Tibial artery (tissue), 4 donors: ENCODE measurements at places on chromosomes 7 and 10.

- no peak for DNase-seq
- H3K27ac ChIP-seq = no peak overlapping the region
- H3K36me3 ChIP-seq = no peaks in the 10 kb centered on the region
- H3K4me1 ChIP-seq = no peaks in the 10 kb centered on the region
- H3K27me3 ChIP-seq = no peaks in the 10 kb centered on the region
- H3K4me3 ChIP-seq = no peak overlapping the region
Observed at GRCh38 chr7:142789441-142789840, 18.7 kb downstream of the PRSS2 start.

- no peak overlapping the region for H3K27ac ChIP-seq
- no peaks in the 10 kb centered on the region for H3K27me3 ChIP-seq
- peaks cover 3% of the 10 kb centered on the region for H3K4me1 ChIP-seq
- DNase-seq = peak; percentile 40
- no peaks in the 10 kb centered on the region for H3K36me3 ChIP-seq
Observed at GRCh38 chr7:6286486-6286885, 14.1 kb upstream of the CYTH3 start.

DNA sequence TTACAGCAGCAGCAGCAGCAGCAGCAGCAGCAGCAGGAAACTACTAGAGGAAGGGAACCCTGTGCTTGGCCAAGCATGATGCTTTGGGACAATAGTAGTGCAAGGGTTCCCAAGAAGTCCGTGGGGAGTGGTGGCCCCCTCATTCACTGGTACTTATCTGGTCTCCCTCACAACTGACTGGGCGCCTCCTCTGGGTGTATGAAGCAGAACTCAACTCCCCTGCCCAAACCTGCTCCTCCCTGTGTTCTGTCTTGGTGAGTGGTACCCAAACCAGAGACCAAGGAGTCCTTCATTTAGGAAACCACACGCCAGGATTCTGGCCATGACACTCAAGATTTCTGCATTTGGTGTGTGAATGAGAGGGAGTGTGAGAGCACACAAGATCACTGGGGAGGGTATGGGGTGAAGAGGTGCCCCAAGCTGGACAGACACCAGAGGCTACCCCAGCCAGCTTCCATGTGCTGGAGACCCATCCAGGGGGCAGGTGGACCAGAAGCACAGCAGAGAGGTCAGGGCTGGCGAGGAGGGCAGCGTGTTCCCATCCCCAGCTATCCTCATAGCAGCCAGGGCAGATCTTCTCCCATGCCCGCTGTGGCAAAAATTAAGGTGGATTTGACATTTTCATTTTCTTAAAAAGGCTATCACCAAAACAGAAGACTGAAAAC lies 10.6 kb upstream of the ZNF777 start:
- peaks cover 57% of the 10 kb centered on the region for H3K36me3 ChIP-seq
- no peaks in the 10 kb centered on the region for H3K27me3 ChIP-seq
- H3K27ac ChIP-seq = no peak overlapping the region
- H3K4me3 ChIP-seq = no peak overlapping the region
- DNase-seq = no peak

GRCh38 chr10:59508296-59508695 lies 145.9 kb upstream of the FAM13C start:
- no peak overlapping the region for H3K27ac ChIP-seq
- no peak for DNase-seq
- H3K4me1 ChIP-seq = no peaks in the 10 kb centered on the region
- no peaks in the 10 kb centered on the region for H3K27me3 ChIP-seq

DNA sequence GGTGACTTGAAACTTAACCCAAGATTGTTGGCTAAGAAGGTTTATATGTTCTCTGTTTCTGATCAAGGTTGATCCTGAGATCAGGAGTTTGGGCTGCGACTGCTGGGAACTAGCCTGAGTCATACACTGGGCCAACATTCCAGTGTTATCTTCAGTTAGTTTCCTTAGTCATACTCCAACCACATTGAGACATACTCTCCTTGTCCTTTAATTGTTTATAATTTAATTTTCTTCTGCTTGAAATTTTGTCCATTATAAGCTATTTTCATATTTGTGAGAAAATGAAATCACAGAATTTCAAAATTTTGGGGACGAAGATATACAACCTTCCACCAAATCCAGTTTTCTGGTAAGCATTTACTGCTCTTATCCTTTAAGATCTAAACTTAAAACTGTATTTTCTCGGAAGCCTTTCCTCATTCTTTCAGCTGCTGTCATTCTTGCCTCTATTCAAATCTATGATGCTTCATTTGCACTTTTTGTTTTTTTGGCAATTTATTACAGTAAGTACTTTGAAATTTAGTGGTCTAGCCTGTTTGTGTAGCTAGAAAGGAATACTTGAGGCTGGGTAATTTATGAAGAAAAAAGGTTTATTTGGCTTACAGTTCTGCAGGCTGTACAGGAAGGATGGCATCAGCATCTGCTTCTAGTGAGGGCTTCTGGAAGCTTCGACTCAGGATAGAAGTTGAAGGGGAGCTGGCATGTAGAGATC lies 63.4 kb upstream of the POT1 start:
- H3K27ac ChIP-seq = peak overlapping the region; percentile 61
- H3K27me3 ChIP-seq = no peaks in the 10 kb centered on the region
- peak; percentile 23 for DNase-seq
- H3K4me3 ChIP-seq = peak overlapping the region; percentile 21
- H3K4me1 ChIP-seq = no peaks in the 10 kb centered on the region

DNA sequence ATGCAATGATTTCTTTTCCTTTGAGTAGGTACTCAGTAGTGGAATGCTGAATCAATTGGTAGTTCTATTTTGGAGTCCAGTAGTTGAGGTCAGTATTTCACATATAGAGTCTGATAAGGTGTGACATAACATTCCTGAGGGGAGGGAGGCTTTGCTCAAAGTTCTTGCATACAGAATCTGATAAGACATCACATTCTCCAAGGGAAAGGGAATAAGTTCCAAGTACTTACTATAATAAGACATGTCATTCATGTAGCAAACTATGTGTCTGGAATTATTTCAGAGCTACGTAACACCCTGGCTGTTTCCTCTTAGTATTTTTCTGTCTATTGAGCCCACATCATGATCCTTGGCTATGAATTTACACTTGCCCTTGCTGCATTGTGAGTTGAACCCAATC lies 74.3 kb upstream of the POM121L12 start:
- no peak overlapping the region for H3K4me3 ChIP-seq
- H3K36me3 ChIP-seq = no peaks in the 10 kb centered on the region
- H3K4me1 ChIP-seq = peaks cover 23% of the 10 kb centered on the region
- no peaks in the 10 kb centered on the region for H3K27me3 ChIP-seq
- H3K27ac ChIP-seq = no peak overlapping the region
- DNase-seq = no peak

DNA sequence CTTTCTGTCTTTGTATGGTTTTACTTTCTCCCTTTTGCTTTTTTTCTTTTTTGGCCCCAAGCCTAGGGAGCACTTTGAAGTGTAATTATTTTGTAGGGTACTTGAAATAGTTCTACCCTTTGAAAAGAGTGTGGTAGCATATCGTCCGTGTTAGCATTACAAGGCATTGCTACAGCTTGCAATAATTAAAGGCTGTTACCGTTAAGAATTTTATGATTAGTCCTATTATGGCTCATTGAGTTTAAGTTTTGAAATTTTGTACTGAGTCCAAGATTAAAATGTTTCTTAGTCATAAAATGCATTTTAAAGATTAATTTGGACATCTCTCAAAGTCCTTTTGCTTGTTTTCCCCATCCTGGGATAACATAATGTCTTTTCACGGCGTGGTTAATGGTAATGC lies 490.0 kb upstream of the LRRN3 start:
- no peak for DNase-seq
- no peaks in the 10 kb centered on the region for H3K4me1 ChIP-seq
- H3K36me3 ChIP-seq = no peaks in the 10 kb centered on the region
- no peak overlapping the region for H3K27ac ChIP-seq
- no peak overlapping the region for H3K4me3 ChIP-seq

DNA sequence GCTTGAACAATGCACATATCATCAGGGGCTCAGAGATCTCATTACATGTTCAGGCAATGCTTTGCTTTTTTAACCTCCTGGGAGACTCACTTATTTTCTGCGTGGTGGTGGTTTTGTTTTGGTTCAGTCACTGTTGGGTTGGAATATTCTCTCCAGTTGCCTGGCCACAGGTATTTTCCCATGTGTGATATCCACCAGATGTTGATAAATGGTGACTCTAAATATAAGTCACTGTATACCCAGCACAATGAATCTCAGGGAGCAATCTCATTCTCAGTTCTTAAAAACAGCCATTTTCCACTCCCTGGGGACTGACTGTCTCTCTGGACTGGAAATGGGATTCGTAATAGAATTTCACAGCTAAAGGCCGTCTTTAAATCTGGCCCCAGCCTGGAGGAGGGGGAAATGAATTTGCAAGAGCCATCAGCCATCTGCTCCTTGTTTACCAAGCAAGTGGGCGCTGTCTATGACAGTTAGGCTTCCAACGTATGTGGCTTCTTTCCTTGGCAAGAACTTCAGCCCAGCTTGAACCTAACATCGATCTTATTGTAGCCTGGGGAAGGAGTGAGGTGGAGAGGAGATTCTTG lies 1106.2 kb downstream of the NRG3 start:
- no peaks in the 10 kb centered on the region for H3K27me3 ChIP-seq
- peaks cover 7% of the 10 kb centered on the region for H3K4me1 ChIP-seq
- H3K27ac ChIP-seq = no peak overlapping the region
- no peaks in the 10 kb centered on the region for H3K36me3 ChIP-seq

DNA sequence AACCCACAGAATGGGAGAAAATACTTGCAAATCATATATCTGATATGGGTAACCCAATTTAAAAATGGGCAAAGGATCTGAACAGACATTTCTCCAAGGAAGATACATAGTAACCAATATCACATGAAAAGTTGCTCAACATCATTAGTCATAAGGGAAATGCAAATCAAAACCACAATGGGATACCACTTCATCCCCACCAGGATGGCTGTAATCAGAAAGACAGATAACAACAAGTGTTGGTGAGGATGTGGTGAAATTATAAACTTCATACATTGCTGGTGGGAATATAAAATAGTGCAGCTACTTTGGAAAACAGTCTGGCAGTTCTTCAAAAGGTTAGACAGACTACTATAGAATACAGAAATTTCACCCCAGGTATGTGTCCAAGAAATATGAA lies 19.3 kb downstream of the AOC1 start:
- no peak for DNase-seq
- H3K27me3 ChIP-seq = peaks cover 12% of the 10 kb centered on the region
- no peak overlapping the region for H3K4me3 ChIP-seq
